ENCODE measurements at places on chromosomes 1 and 21.

DNA sequence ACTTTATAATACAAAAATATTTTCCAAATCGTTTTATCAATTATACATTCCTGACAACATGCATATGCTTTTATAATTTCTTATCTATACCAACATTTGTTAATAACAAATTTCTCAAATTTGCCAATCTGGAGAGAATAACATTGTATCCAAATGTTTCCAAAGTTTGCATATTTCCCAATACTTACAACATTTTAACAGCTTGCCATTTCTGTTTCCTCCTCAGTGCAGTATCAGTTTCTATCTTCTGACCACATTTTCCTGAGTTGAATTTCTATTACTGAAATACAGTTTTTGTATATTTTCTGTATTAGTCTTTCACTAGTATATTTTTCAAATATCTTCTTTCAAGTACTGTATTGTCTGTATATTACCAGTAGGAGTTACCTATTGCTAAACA, 1594.3 kb downstream of the PLA2G4A start:
- no peak for DNase-seq

- DNase-seq: no peak
Measured at GRCh38 chr1:204041232-204041767, 31.6 kb upstream of the SOX13 start.

GRCh38 chr21:15000081-15000480, 64.7 kb downstream of the NRIP1 start:
- DNase-seq: no peak

DNA sequence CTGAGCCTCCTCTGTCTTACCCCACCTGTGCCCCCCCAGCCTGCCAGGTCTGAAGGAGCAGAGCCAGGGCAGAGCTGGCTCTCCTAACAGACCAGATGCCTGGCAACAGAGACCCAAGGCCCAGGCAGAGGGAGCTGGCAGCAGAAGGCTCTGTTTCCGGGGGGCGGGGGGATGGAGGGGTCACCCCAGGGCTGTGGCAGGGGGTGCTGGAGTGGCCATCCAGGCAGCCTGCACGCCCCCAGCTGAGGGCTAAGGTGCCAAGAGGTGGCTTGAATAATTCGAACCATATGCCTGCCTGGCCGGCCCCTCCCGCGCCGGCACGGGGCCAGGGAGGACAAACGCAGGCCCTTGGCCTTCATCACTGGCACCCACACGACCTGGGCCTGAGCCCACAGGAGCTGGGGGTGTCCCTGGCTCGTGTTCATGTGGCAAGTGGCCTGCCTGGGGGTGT, 16.0 kb upstream of the PLEKHG5 start:
- DNase-seq: no peak

- DNase-seq: no peak
Measured at GRCh38 chr1:238329671-238330070, 438.9 kb upstream of the ZP4 start.

- no peak for DNase-seq
Measured at GRCh38 chr1:198121056-198121826, 35.6 kb upstream of the NEK7 start.

DNA sequence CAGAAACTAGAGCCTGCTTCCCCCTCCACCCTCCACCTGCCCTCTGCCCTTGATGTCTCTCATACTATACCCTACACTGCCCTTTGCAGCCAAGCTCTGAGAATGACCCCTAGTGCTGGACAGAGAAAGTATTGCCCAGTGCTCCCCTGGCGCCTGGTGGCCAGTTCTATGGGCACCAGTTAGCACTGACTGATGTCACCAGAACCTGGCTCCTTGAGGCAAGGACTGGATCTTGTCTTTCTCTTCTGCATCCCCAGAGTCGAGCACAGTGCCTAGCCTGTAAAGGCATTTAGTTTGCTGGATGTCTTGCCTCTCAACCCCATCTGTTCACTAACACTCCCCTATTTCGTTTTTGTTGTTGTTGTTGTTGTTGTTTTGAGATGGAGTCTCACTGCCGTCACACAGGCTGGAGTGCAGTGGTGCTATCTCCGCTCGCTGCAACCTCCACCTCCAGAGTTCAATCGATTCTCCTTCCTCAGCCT, 5.9 kb downstream of the PHLDA3 start:
- DNase-seq: no peak

- no peak for DNase-seq
Measured at GRCh38 chr21:18725653-18726052, 322.1 kb upstream of the TMPRSS15 start.

DNA sequence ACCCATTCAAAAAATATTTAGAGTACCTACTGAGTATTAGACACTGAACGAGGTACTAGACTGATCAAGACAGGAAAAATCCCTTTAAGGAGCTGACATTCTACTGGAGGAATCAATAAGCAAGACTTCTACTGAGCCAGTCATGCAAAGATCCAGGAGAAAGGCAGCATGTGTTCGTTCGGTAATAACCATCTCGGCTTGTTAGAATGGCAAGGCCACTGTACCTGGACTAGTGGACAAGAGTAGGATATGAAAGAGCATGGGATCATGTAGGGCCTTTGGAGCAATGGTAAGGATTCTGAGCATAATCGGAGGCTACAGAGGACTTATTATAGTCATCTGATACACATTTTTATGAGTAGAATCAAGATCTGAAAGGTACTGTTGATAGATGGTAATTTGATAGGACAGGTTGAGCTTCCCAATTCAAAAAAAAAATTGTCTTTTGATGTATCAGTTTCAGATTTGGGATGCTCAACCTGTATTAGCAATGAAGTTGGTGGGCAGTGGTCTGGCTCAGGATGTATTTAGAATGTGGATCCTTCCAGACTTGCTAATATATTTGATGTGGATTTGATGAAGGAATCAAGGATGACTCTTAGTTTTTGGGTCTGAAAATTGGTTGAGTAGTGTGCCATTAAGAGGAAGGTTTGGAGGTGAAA, 2.3 kb downstream of the COX20 start:
- DNase-seq: no peak

DNA sequence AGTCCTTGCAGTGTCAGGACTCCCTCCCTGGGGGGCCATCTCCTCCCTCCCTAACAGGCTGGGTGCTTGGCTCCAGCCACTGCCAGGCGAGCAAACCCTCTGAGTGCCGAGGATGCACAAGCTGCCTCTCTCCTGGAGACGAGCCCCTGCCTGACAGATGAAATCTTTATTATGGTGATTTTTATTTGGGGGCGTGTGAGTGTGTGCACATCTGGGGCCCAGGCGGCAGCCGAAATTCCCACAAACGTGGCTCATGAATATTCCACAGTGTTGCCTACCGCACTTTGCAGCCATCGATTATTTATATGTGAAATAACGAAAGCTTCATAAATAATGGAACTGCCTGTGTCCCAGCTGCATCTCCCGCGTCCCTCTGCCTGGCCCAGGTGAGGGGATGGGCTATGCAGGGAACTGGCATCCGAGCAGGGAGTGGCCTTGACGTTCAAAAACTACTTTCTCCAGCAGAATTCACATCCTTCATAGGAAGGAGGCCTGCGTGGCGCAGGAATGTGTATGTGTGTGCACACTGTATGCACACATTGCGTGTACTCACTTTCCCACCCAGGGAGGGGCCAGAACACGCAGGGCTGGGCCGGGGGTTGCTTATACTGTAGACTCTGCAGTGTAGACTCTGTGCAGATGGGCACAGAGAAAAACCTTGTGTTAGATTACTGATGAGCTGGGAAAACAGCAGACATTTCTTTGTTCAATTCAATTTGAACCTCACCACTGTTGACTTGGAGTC, 73.1 kb downstream of the UBIAD1 start:
- DNase-seq: no peak

- no peak for DNase-seq
Measured at GRCh38 chr1:222046684-222047263, 304.9 kb upstream of the DUSP10 start.

DNA sequence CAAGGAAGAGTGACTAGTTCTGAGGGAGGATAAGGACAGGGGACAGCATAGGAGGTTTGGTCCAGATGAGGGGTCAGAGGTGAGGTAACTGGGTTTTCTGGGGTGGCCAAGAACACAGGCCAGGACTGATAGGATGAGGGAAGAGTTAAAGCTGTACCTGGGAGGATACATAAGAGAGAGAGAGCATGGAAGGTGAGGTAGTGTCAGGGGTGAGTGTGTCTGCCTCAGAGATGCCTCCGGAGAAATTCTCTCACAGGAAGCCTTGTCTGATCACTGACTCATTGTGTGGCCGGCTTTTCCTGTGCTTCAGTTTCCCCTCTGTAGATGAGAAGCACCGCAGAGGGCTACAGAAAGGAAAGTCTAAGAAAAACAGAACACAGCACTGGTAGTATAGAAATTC, 40.2 kb downstream of the FASLG start:
- DNase-seq: peak; percentile 54

GRCh38 chr1:53127546-53127945, 14.9 kb downstream of the SLC1A7 start:
- DNase-seq: no peak

GRCh38 chr1:97017895-97018294, 296.3 kb downstream of the PTBP2 start:
- DNase-seq: no peak

GRCh38 chr1:184418652-184419349, 32.0 kb downstream of the C1orf21 start:
- no peak for DNase-seq

DNA sequence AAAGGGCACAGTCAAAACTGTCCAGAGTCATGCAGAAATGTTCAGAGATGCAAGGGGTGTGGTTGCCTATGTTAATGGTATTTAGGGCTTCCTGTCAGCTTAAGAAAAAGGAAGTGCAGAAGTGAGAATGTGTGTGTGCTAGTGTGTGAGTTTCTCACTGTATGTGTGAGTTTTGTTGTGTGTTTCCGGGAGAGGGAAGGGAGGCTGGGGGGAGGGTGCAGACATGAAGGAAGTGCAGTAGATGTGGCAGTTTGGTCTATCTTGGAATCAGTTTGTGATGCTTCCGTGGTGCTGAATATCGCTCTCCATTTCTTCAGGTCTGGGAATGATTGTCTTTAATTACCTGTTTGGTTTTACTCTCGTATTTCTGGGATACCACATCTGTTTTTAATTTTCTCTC, 16.5 kb upstream of the ATP6V1G3 start:
- peak; percentile 21 for DNase-seq

DNA sequence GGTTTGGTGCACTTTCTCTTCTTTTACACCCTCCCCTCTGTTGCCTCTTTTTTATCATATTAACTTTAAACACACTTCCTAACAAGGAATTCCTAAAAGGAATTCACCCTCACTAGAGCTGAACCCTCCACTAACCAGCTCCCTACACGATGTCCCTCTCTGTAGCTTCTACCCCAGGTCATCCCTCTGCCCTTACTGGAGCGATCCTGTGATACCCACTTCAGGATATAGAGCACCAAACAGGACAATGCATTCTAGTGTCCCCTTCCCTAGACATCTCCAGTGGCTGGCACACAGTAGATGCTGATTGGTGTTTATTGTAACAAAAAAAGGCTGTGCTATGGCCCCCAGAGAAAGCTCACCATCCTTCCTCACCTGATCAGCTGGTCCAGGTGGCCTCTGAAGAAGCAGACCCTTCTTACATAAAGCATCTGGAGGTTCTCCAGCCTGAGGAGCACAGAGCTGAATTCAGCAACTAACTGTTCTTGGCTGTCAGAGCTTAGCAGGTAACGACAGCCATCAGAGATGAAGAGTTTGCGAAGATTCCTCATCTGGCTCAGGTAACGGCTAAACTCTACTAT, 1.4 kb downstream of the PRAMEF18 start:
- DNase-seq: no peak

DNA sequence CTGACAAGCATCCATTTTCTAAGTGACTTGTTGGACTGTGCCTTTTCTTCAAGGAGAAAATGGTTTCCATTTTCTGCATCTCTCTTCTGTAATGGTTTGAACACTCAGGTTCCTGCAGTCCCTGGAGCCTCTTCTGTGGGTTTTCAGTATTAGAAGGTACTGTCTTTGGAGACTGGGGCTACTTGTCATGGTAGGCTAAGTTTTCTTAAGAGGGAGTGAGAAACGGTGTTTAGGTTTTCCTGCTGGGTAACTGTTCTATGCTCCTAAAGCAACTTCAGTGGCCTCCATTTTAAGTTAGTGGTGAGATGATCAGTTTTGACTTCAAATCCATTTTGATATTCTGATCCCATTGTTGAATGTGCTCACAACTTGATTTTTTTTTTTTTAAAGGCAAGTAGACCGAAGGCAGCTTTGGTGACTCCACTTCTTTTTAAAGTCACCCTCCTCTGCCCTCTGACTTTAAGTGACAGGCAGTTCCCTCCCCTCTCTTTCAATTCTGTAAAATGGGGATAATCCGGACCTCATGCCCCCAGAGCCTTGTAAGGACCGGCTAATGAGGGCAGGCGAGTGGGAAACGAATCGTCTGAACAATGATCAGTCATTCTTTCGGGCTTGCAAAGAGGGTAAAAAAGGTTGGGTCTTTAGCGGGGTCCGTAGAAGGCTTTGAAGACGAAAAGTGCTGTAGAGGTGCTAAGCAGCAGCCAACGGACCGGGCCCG, 1.0 kb upstream of the ARID1A start:
- DNase-seq: no peak

DNA sequence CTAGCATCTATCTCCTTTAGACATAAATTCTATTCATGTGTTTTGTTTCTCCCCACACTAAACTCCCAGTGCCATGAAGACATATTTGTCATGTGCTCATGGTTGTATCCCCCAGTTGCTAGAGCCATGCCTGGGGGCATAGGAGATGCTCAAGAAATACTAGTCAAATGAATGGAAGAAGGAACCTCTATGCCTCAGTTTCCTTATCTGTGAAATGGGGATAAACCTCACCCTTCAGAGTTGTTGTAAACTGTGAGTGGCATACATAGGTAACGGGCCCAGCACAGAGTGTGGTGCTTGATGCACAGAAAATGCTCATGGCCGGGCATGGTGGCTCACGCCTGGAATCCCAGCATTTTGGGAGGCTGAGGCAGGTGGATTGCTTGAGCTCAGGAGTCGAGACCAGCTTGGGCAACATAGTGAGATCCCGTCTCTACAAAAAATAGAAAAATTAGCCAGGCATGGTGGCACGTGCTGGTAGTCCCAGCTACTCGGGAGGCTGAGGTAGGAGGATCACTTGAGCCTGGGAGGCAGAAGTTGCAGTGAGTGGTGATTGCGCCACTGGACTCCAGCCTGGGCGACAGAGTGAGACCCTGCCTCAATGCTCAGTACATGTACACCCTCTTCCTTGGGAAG, 8.7 kb downstream of the LDLRAD2 start:
- DNase-seq: no peak

GRCh38 chr1:27296773-27297291, 25.1 kb upstream of the TMEM222 start:
- DNase-seq: peak; percentile 32

- DNase-seq: no peak
Measured at GRCh38 chr1:86089765-86090164, 66.8 kb downstream of the COL24A1 start.

GRCh38 chr1:62781841-62782543, 1.9 kb upstream of the ATG4C start:
- DNase-seq: no peak

All from stimulated activated CD8-positive, alpha-beta memory T cell treated with anti-CD3 and anti-CD28 coated beads, Interleukin-15, amount 100 ng/mL, for 4 hours (primary cell).